ENCODE measurements at places on chromosomes 16 and 17.

DNA sequence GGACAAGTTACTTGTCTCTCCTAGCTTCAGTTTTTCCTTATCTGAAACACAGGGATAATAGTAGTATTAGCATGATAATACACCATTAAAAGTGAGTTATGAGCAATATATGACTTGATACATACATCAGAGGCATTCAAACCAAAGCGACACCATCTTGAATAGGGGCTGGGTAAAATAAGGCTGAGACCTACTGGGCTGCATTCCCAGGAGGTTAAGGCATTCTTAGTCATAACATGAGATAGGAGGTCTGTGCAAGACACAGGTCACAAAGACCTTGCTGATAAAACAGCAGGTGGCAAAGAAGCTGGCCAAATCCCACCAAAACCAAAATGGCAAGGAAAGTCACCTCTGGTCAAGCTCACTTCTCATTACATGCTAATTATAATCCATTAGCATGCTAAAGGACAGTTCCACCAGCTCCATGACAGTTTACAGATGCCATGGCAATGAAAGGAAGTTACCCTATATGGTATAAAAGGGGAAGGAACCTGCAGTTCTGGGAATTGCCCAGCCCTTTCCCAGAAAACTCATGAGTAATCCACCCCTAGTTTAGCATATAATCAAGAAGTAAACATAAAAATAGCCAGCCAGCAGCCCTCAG lies 37.2 kb upstream of the HS3ST3A1 start:
- DNase-seq, result no peak

DNA sequence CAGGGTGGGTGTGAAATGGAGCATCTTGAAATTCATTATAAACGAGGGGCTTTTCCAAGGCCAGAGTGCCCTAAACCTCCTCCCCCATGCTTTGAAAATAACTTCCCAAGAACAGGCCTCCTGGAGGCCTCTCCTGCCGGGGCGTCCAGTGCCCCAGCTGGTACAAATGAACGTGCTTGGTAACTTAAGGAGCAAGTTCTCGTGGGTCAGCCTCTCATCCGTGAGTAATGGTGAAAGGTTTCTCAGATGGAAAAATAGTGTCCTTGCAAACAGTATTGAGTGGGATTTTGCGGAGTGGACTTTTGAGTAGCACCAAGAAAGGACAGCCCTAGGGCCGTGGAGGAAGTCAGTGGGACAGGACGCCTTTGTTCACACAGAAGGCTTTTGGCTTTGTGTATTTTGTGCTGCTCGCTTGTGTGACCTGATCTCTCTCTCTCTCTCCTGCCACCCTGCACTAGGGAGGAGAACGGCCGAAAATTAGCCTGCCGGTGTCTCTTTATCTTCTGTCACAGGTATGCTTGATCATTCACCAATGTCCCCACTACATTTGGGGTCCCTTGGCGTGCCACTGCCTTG lies 34.6 kb downstream of the CLEC16A start:
- DNase-seq, result no peak

DNA sequence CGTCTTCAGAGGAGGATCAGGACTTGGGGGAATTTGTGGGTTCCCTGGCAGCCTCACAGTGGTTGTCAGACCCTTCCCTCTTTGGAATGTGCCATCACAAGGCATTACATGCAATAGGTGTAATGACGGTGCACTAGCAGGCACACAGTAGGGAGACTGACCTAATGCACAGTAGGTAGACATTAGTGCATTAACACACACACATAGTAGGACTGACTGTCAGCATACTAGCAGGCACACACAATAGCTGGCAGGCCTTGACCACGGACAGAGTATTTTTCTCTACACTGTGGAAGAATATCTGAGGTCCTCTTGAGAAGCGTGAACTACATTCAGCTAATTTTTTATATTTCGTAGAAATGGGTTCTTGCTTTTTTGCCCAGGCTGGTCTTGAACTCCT lies 10.9 kb upstream of the UBALD2 start:
- DNase-seq, result no peak

- DNase-seq, result no peak
These were observed 5.9 kb upstream of the SLC13A2 start for GRCh38 chr17:28467456-28468025.

GRCh38 chr17:16013943-16014407 lies 14.4 kb downstream of the TTC19 start:
- DNase-seq, result no peak

DNA sequence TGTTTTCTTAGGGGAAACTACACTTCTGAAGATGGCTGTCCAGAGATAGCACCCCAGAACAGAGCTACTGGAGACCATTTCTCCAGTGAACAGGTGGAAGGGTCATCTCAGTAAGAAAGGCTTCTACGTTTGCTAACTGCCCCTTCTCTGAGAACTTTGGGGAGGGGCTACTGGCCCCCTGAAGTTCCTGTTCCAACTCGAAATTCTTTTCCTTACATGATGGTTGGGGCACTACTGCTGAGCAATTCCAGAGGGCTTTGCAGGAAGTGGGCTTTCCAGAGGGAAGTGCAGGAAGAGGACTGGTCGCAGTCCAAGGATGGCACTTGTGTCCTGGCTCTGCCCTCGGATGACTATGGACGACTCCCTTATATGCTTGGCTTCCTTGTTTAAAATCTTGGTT lies 31.2 kb downstream of the TOM1L2 start:
- DNase-seq, result no peak

GRCh38 chr16:14955546-14956231 lies 18.4 kb downstream of the NPIPA1 start:
- no peak for DNase-seq

DNA sequence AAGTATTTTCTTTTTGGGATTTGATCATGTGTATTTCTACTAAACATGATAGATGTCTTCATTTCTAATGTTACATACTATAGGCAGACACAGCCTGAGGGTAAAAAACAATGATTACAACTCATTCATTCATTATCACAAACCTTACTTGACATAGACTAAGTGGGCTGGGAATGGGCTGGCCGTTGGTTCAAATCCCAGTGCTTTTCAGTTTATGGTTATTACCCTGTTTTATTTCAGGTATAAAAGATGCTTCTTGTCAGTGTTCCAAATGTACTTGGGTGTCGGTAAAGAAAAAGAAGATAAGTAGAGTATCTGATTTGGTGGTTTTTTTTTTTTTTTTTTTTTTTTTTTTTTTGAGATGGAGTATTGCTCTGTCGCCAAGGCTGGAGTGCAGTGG lies 149.7 kb upstream of the ZFHX3 start:
- DNase-seq, result no peak

- no peak for DNase-seq
These were observed 3.8 kb downstream of the SMARCD2 start for GRCh38 chr17:63838631-63839171.

DNA sequence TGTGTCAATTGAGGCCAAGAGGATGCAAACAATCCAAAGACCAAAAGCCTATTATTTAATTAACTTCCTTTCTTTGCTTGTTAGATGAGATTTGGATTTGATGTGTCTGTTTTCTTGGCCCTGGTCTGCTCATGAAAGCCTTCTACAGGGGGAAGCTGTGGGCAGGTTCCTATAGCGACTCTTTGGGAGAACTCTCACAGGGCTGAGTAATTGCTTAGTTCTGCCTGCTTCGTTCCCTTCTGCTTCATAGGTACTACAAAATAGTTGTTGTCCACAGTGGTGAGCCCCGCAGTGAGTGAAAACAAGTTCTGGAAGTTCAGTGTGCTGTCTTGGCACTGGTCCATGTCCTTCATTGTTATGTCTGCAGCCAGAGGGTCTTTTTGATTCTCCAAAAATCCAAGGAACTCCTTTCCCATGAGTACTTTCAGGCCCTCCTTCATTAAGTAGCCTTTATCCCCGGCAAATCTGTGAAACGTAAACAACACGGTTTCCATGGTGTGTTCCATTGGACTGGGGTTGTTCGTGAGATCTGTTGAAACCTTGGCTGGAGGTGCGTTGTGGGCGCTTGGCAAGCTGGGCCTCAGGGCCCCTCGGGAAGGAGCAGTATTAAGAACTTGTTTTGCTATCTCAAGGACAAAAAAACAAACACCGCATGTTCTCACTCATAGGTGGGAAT lies 30.0 kb upstream of the ANKRD40CL start:
- no peak for DNase-seq

DNA sequence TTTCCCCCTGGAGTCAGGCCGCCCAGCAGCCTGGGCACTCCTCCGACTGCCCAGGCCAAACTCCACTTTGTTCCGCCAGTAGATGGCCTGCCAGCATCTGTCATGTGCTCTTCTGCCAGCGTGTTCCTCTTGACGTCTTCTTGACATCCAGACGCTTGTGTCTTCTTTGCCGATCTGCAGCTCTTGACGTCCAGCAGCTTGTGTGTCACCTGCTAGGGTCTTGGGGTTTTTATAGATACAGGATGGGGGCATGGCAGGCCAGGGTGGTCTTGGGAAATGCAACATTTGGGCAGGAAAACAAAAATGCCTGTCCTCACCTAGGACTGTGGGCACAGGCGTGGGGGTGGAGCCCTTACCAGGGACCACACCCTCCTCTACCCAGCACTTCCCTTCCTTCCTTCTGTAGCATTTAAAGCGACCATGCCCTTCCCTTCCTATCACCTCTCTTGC lies 88.7 kb downstream of the BMERB1 start:
- DNase-seq, result no peak

- DNase-seq, result no peak
These were observed 144.8 kb upstream of the MON1B start for GRCh38 chr16:77046206-77046605.

GRCh38 chr16:1105888-1106620 lies 10.0 kb upstream of the C1QTNF8 start:
- DNase-seq, result peak; percentile 40

DNA sequence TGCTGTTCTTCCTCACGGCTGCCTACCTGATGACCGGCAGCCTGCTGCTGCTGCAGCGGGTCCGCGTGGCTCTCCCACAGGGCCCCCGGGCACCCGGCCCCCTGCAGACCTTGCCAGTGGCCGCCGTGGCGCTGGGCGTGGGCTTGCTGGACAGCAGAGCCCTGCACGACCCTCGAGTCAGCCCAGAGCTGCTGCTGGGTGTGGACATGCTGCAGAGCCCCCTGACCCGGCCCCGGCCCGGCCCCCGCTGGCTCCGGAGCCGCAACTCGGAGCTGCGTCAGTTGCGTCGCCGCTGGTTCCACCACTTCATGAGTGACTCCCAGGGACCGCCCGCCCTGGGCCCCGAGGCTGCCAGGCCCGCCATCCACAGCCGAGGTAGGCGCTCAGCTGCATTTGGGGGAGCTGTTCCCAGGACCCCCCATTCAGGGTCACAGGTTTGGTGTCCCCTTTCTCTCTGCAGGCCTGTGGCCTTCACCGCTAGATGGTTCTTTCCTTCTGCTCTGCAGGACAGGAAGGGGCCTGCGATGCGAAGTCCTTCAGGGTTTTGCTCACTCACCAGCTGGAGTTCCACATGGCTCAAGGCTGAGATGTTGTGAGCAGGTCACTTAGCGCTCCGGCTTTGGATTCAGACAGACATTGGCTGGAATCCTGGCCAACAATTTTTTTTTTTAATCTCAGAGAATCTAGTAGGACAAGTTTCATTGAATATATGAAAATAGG lies 10.7 kb downstream of the WSCD1 start:
- DNase-seq, result no peak

DNA sequence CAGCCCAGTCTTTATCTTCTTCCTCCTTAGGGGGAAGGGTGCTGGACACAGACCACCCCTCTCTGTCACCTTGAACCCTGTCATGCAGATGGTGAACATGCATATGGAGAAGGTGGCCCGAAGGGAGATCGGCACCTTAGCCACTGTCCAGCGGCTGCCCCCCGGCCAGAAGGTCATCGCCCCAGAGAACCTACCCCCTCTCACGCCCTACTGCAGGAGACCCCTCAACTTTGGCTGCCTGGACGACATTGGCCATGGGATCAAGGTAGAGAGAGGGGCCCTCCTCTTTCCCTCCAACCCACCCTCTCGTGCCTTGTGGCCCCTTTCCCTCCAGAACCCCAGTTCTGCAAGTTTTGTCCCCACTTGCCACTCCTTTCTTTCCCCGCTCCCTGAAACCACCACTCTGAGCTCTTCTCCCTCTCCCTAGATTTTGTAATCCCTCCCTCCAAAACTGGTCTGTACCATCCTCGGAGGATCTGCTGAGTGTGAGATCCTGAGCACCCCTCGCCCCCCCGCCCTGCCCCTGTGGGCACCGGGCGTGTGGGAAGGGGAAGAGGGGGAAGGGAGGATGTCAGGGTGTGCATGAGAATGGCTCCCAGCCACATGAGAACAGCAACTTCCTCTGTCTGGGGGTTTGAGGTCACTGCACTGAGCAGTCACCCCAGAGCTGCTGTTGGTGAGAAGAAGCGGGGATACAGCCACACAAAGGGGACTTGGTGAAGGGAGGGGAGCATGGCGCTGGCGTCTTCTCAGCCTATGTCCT lies 7.3 kb downstream of the ABI3 start:
- DNase-seq, result no peak

- no peak for DNase-seq
These were observed 14.6 kb downstream of the RSL1D1 start for GRCh38 chr16:11836650-11837244.

DNA sequence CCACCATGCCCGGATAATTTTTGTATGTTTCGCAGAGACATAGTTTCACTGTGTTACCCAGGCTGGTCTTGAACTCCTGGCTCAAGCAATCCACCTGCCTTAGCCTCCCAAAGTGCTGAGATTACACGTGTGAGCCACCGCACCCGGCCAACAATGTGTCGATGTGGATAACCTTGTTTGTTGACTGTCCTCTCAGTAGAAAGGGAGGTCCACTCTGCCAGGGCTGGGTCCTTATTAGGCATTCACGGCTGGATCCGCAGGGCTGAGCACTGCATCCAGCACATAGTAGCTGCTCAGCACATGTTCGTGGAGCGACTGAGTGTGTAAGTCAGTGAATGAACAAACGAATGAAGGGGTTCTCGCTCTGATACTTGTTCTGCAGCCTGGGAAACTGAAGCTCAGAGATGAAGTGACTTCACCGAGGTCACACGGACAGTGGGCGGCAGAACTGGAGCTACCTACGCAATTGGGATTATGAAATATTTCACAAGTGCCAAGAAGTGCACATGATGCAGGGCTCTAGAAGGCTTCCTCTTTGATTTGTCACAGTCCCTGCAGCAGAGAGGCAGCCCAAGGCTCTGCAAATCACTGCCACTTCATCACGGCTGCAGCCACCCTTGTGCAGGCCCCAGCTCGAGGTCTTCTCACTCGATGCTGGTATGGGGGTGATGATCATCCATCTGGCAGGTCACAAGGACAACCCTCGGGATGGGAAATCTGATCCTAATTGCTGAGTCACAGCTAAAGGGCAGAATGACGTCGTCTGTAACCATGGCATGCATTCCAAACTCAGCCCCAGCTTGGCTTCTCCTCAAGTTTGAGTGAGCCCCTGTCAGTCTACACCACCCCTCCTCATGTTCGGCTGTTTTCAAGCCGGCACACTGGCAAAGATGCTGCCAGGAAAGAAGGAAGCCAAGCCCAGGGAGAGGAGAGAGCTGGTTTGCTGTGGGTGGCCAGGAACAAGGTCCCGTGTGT lies 28.0 kb upstream of the SNN start:
- DNase-seq, result no peak

GRCh38 chr16:52912565-52913173 lies 140.0 kb downstream of the CHD9NB start:
- DNase-seq, result peak; percentile 83
